Activated CD4-positive, alpha-beta T cell treated with anti-CD3 and anti-CD28 coated beads, Interleukin-2, amount 10 ng/mL, durations not matched to agents 24 days and 14 days (primary cell): ENCODE measurements at places on chromosomes 2 and 18. TPM values are rescaled to one million over a fixed set of nuclear protein-coding genes. Genes with fewer than 3 reads are reported as not detected.

- H3K27ac ChIP-seq = no peak overlapping the region
- H3K4me1 ChIP-seq = no peaks in the 10 kb centered on the region
- peaks cover 17% of the 10 kb centered on the region for H3K27me3 ChIP-seq
- H3K36me3 ChIP-seq = no peaks in the 10 kb centered on the region
- H3K4me3 ChIP-seq = no peak overlapping the region
- DNase-seq = no peak
Observed at GRCh38 chr2:70580352-70580751, 26.7 kb upstream of the TGFA start.

DNA sequence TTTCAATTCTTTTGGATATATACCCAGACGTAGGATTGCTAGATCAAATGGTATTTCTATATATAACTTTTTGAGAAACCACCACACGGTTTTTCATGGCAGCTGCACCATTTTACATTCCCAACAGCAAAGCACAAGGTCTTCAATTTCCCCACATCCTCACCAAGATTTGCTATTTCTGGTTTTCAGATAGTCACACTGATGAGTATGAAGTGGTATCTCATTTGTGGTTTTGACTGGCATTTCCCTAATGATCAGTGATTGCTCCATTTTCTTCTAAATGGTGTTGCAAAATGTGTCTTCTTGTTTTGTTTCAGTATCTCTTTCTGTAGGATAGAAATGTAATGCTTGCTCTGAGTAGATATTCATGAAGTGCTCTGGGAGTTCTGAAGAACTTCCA, 52.0 kb downstream of the ANKRD44 start:
- H3K4me3 ChIP-seq = peak overlapping the region; percentile 74
- peaks cover 31% of the 10 kb centered on the region for H3K36me3 ChIP-seq
- H3K27ac ChIP-seq = peak overlapping the region; percentile 84
- no peaks in the 10 kb centered on the region for H3K27me3 ChIP-seq

GRCh38 chr18:42644729-42645131, 470.8 kb downstream of the RIT2 start:
- no peaks in the 10 kb centered on the region for H3K4me1 ChIP-seq
- H3K27ac ChIP-seq = no peak overlapping the region
- no peaks in the 10 kb centered on the region for H3K36me3 ChIP-seq
- no peaks in the 10 kb centered on the region for H3K27me3 ChIP-seq
- H3K4me3 ChIP-seq = no peak overlapping the region
- DNase-seq = no peak

GRCh38 chr2:191312662-191313061, 67.5 kb downstream of the MYO1B start:
- H3K27me3 ChIP-seq = peaks cover 2% of the 10 kb centered on the region
- no peaks in the 10 kb centered on the region for H3K4me1 ChIP-seq
- H3K4me3 ChIP-seq = no peak overlapping the region
- no peaks in the 10 kb centered on the region for H3K36me3 ChIP-seq

DNA sequence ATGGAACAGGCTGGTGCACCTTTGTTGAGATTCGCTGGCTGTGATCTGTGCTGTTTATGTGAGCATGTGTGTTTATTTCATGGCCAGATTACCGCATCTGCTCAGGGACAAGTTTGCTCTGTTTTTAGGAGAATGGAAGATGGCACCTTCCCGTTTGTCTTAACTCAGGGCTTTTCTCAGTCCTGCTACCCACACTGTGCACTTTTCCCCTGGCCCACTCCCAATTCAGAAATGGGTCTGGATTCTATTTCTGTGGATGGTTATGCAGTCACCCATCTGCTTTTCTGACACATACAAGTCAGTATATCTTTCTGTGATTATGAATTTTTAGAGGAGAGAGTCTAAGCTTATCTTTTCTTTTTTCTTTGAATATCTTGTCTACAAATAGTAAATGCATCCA, 15.4 kb downstream of the MGAT5 start:
- no peak for DNase-seq
- H3K4me1 ChIP-seq = peaks cover 23% of the 10 kb centered on the region

- H3K36me3 ChIP-seq = peaks cover 5% of the 10 kb centered on the region
- no peak overlapping the region for H3K4me3 ChIP-seq
- H3K27ac ChIP-seq = peak overlapping the region; percentile 40
- no peaks in the 10 kb centered on the region for H3K27me3 ChIP-seq
- no peak for DNase-seq
Observed at GRCh38 chr2:70128005-70128404, 40.7 kb downstream of the PCBP1 start.

DNA sequence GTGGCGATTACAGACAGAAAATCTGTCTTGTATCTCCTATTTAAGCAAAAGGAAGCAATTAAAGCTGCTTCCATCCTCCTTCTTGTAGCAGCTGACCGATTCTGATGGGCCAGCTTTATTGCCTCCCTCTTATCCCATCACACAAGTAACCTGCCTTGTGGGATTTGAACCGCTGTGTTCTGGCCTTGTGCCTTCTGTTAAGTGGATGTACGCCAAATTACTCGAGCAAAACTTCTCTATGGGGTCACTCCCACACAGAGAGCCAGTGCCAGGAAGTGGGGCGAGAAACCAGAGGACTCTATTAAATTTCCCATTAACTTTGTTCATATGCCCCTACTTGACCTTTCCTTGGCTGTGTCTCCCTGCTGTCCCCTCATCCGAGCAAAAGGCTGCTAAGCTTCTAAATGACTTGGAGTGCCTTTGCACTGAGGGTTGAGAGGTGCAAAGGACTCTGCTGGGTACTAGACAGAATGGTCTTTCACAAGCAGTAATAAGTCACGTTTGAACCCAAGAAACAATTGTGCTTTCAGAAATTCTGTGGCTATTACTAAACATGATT, 672.5 kb downstream of the MBD2 start:
- no peaks in the 10 kb centered on the region for H3K27me3 ChIP-seq
- no peaks in the 10 kb centered on the region for H3K36me3 ChIP-seq
- H3K4me1 ChIP-seq = no peaks in the 10 kb centered on the region

- peak; percentile 96 for DNase-seq
- H3K4me3 ChIP-seq = peak overlapping the region; percentile 88
- no peaks in the 10 kb centered on the region for H3K36me3 ChIP-seq
- peak overlapping the region; percentile 58 for H3K27ac ChIP-seq
Observed at GRCh38 chr2:219552382-219553167, 8.7 kb downstream of the TMEM198 start.

- H3K27me3 ChIP-seq = no peaks in the 10 kb centered on the region
- no peak for DNase-seq
- peak overlapping the region; percentile 97 for H3K27ac ChIP-seq
- peak overlapping the region; percentile 97 for H3K4me3 ChIP-seq
Observed at GRCh38 chr2:130371723-130372054, 15.8 kb downstream of the PTPN18 start.

DNA sequence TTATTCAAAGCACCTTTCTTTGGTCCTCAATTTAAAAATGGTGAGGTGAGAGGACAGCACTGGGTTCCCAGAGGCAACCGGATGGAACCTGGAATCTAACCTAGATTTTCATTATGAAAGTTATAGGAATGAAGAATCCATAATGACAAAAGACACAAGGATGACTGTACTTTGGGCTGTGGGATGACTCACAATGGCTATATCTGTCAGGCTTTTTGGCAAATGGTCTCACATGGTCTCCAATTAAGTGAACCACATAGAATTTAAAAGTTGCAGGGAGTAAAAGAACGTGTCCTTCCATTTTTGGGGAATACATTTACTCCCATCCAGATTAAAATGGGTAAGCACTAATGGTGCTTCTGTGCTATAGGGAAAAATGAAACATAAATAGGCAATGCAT, 31.8 kb upstream of the LYPD1 start:
- no peak overlapping the region for H3K4me3 ChIP-seq
- H3K27ac ChIP-seq = no peak overlapping the region
- no peaks in the 10 kb centered on the region for H3K36me3 ChIP-seq
- no peaks in the 10 kb centered on the region for H3K27me3 ChIP-seq
- DNase-seq = no peak

DNA sequence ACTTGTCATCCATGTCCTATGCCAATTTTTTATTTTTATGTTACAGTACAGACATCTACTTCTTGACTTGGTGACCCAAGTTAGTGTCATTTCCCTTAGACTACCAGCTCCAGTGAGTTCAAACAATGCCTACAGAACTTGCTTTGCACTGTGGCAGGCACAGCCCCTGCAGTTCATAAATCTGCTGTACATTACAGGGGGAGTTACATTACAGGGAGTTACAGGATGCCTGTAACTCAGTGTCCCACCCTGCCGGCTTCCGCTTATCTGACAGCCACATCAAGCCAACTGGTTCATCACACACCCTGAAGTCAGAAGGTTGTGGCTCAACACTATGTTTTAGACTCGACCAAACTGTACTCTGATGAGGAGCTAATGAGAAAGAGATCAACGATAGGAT, 7.8 kb upstream of the NPAS2 start:
- peak overlapping the region; percentile 41 for H3K4me3 ChIP-seq
- no peaks in the 10 kb centered on the region for H3K36me3 ChIP-seq
- peaks cover 21% of the 10 kb centered on the region for H3K4me1 ChIP-seq
- DNase-seq = peak; percentile 66

- H3K27ac ChIP-seq = no peak overlapping the region
- peaks cover 26% of the 10 kb centered on the region for H3K4me1 ChIP-seq
- H3K4me3 ChIP-seq = no peak overlapping the region
- no peaks in the 10 kb centered on the region for H3K36me3 ChIP-seq
- peaks cover 2% of the 10 kb centered on the region for H3K27me3 ChIP-seq
Observed at GRCh38 chr2:64771737-64772136, 118.0 kb upstream of the SERTAD2 start.

DNA sequence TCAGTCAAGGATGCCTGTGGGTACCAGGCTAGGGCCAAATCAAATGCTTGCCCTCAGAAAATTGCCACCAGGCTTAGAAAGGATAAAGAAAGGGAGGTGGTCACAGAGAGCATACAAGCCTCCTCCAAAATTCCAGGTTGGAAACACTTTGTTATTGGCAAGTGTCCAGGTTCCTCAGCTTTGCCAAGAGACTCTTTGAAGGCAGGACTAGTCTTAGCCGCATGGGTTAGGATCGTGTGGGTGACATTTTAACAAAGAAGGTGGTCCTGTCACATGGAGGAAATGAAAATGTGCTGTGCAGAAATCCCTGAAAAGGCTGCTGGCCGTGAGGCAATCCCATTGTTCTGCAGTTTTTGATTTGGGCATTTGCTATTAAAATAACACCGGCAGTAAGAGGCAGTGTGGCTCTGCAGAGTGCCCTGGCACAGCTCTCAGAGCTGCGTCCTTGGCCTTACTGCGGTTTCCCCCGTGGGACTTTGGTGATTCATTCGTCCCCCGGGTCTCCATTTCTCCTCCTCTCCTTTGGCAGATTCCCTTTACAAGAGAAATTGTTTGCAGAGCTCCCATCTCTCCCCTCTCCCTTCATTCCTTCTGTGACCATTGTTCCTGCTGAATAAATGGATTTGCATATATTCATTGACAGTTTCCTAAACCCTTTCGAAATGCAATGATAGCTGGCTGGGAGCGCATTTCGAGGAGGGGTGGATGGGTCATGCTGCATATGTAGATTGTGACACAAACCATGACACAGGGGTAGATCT, 187.3 kb downstream of the VAPA start:
- DNase-seq = no peak
- no peak overlapping the region for H3K27ac ChIP-seq
- H3K4me1 ChIP-seq = no peaks in the 10 kb centered on the region
- no peaks in the 10 kb centered on the region for H3K36me3 ChIP-seq

DNA sequence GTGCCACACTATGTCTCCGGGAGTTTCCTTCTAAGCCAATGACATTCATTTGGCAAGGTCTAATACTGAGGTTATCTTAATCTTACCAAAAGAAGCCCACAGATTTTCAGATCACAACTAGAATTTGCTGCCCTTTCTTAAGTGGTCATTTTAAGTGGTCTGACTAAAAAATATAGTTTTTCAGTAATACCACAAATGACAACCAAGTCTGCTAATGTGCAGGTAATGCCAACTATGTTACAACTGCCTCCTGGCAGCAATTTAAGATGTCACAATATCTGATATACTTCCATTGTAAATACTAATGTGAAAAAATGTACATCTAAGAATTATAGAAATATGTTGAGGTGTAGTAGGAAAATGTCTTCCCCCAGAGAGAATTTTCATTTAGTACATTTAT, 49.3 kb downstream of the USP37 start:
- H3K27ac ChIP-seq = peak overlapping the region; percentile 54
- peaks cover 55% of the 10 kb centered on the region for H3K36me3 ChIP-seq
- no peaks in the 10 kb centered on the region for H3K27me3 ChIP-seq

- no peak overlapping the region for H3K27ac ChIP-seq
- H3K4me1 ChIP-seq = no peaks in the 10 kb centered on the region
- H3K27me3 ChIP-seq = peaks cover 3% of the 10 kb centered on the region
- H3K36me3 ChIP-seq = no peaks in the 10 kb centered on the region
Observed at GRCh38 chr18:73895701-73896100, 251.9 kb downstream of the FBXO15 start.

GRCh38 chr2:73961823-73962615, 22.7 kb upstream of the TET3 start:
- peaks cover 38% of the 10 kb centered on the region for H3K36me3 ChIP-seq
- DNase-seq = no peak
- no peaks in the 10 kb centered on the region for H3K27me3 ChIP-seq
- H3K4me3 ChIP-seq = no peak overlapping the region
- no peak overlapping the region for H3K27ac ChIP-seq

DNA sequence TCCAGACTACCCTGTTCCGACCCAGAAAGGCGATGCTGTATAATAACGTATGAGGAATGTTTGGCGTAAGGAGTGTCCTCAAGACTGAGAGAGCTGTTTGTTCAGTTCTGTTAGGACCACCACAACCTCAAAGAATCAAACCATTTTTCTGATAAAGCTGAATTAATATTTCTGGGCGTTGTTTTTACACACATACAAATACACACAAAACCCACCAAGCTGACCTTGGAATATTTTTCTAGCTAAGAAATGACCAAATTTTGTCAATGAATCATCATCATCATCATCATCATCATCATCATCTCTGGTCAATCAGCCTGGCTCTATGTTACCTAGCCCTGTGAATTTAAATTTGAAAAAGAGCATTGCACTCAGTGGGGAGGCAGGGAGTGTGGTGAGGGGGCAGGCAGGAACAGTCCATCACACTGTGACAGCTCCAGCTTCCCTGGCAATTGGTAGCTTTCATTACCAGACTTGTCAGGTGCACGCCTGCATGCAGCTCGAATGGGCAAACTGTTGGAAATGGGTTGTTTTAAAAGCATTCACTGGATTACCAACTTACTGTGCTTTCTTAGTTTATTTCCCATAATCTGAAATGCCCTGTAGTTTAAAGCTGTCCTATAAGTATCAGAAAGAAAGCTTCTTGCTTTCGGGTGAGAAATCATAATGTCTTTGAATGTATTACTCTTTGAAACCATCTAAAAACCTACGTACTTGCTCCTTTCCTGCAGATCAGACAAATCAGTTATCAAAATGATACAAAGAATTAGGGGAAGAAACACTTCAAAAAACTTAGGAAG, 6.9 kb upstream of the POU3F3 start:
- peaks cover 2% of the 10 kb centered on the region for H3K36me3 ChIP-seq
- H3K4me3 ChIP-seq = no peak overlapping the region
- H3K4me1 ChIP-seq = peaks cover 7% of the 10 kb centered on the region
- peaks cover 84% of the 10 kb centered on the region for H3K27me3 ChIP-seq
- DNase-seq = peak; percentile 19

Gene GGCX
- total RNA-seq = 21.8 and 23.1 TPM in 2 replicates

Gene LRRTM1
- total RNA-seq = not detected in 2 replicates

Gene RAPGEF4
- total RNA-seq = 0.14 and 0.37 TPM in 2 replicates

Gene LYPD1
- total RNA-seq = not detected in 2 replicates

Gene NEU4
- total RNA-seq = 1.0 and 1.2 TPM in 2 replicates

Gene FER1L5
- total RNA-seq = not detected in 2 replicates

Gene CCDC102B
- total RNA-seq = 0.58 and 1.1 TPM in 2 replicates
